ENCODE measurements at places on chromosomes 12 and 14.

- DNase-seq: no peak
Observed at GRCh38 chr14:100710826-100711462, 15.7 kb upstream of the DLK1 start.

DNA sequence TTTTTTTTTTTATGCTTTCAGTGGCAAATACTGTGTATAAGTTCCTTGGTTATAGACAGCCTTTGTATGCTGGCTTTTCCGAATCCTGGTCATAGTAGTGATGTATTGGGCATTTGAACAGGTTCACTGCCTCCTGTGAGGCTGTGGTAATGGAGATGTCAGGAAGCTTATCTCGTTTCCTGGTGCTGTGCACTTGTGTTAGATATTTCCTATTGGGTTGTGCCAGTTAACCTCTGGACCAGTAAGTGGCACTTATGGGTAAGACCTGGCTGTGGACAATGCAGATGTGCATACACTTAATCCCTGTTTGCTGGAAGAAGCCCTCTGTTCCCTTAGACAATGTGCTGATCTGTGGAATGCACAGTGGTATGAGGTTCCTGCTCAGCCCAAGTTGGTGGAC is 135.4 kb upstream of the KITLG start:
- DNase-seq: no peak

DNA sequence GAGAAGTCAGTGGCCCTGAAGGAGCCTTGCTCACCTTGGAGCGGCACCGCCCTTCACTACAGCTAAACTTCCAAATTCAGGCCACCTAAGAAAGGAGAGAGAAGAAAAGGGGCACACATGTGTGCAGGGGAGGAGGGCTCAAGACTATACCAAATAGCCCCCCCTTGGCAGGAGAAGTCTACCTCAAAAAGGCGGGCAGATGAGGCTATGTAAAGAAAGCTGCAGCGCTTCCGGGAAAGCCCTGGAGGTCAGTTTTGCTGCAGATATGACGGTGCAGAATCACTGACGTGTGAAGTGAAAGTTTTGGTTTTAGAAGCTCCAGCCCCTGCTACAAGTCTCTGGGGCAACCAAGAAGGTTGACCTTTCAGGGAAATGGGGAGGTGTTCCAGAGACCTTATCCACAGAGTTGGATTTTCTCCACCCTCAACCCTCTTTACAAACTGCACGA is 48.2 kb upstream of the PNMA1 start:
- no peak for DNase-seq

GRCh38 chr14:105212541-105213300 is 31.6 kb upstream of the NUDT14 start:
- no peak for DNase-seq

GRCh38 chr12:77786675-77787074 is 44.0 kb upstream of the NAV3 start:
- no peak for DNase-seq

- no peak for DNase-seq
Observed at GRCh38 chr12:19376691-19377090, 62.6 kb upstream of the AEBP2 start.

- DNase-seq: no peak
Observed at GRCh38 chr12:11688831-11689230, 39.4 kb downstream of the ETV6 start.

GRCh38 chr14:88951370-88951769 is 126.9 kb downstream of the TTC8 start:
- no peak for DNase-seq

DNA sequence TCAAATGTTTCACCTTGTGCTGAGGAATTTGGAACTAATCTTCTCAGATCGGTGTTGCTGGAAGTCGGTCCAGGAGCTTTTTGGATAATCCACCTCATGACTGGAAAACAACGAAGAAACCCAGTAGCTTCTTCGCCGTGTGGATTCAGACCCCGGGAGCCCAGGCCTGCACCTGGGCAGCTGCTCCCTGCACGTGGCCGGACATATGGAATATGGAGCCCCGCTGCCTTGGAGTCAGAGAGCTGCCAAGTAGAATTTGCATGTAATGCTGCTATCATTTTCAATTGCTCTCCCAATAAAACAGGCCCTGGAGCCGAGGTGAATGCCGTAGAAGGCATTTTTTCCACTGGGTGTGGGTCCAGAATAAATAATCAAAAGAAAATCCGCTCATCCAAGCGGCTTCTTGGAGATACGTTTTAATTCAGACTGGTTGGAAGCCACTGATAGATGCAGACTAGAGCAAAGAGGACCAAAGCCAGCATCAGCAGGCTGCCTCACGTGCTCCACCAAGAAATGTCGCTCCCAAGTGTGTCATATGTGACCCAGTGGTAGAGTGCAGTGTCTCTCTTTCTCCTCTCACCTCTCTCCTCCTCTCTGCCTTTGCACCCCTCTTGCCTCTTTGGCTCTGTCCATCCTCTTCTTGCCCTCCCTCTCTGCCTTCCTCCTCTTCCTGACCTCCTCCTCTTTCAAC is 115.3 kb downstream of the ZNF664 start:
- no peak for DNase-seq

- DNase-seq: no peak
Observed at GRCh38 chr14:31990183-31990857, 86.8 kb upstream of the ARHGAP5 start.

- no peak for DNase-seq
Observed at GRCh38 chr12:105805730-105806399, 332.9 kb downstream of the NUAK1 start.

DNA sequence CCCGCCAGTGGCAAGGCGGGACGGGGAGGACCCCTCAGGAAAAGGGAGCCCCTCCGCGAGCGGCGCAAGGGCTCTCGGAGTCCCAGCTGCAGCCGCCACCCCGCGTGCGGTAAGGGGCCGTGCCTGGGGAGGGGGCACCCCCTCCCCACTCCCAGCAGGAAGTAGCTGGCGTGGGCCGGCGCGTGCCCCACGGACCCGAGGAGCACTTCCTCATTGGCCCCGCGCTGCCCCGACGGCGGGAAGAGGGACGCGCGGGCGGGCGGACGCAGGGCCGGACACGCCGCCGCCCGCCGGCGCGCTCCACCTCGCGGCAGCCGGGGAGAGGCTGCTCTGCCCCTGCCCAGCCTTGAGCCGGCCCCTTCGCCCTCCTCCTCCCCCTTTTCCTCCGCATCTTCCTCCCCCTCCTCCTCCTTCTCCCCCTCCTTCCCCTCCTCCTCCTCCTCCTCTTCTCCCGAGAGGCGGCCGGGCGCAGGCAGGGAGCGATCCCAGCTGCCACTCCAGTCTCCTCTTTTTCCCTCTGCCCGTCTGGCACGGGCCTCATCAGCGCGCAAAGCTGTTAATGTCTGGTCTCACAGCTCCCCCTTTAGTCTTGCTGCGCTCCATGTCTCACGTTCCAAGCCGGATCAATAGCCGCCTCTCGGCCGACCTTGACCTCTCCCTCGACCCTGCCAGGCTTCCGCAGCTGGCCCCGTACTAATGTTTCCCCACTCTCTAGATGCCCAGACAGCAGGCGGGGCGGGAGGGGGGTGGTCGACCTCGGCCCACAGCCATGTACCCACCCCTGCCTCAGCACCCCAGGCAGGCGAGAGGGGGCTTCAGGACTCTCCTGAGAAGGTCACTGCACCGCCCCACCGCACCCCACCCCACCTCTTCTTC is 2.6 kb upstream of the BCL11B start:
- no peak for DNase-seq

- DNase-seq: no peak
Observed at GRCh38 chr12:53944907-53945847, 6.5 kb downstream of the HOXC13 start.

GRCh38 chr12:108547686-108548085 is 13.3 kb downstream of the SART3 start:
- no peak for DNase-seq

GRCh38 chr14:98914942-98915341 is 357.1 kb downstream of the BCL11B start:
- no peak for DNase-seq

- DNase-seq: no peak
Observed at GRCh38 chr12:112008918-112009317, 4.0 kb downstream of the TMEM116 start.

DNA sequence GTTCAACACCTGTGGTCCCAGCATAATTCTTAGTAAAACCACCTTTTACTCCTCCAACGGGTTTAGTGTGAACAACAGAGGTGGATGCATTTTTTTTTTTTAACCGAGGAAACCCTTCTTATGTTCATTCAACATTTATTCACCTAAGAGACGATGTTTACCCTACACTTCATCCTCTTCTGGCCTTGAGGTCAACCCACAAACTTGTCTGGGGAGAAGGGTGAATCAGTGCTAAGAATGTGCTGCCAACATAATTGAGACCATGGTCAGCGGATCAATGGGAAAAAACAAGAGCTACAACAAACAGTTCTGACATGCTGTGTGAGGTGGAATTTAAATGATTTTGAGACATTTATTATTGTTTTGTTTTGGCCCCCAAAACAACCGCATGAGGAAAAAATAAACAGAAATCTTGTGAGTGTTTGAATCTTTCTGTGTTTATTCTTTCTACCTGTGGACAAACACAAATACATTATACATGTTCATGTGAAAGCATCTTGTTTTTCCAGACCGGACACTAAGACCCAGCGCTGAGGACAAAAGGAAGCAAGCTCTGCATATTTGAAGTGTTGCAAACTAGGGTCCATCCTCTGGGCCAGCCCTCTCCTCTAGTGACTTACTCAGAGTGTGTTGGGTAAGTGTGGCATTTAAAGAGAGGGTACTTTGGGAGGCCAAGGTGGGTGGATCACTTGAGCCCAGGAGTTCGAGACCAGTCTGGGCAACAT is 5.1 kb upstream of the USP30 start:
- DNase-seq: no peak

DNA sequence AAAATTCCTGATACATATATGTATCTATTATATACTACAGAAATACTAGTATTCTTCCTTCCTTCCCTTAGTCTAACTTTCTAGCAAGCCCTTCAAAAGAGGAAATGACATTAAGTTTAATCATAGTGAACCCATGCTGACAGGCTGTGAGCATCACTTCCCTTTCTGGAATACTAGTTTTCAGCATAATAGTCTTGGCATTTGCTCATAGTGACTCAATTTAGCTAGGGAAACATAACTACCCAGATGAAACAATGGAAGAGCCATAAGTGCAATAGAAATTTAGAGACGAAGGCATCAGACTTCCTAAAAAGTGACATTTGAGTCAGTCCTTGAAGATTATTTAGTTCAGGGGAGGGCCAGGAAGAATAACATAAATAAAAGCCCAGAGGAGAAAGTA is 184.5 kb upstream of the CRY1 start:
- DNase-seq: no peak

GRCh38 chr12:49692851-49693250 is 14.4 kb downstream of the FMNL3 start:
- DNase-seq: no peak

- no peak for DNase-seq
Observed at GRCh38 chr12:8156845-8157244, at the start of gene ZNF705A. ZNF705A (plus strand) TSS chr12:8157015; CDS start chr12:8172626, 15,611 bp downstream.

- no peak for DNase-seq
Observed at GRCh38 chr14:75875958-75876357, 105.8 kb downstream of the TGFB3 start.

DNA sequence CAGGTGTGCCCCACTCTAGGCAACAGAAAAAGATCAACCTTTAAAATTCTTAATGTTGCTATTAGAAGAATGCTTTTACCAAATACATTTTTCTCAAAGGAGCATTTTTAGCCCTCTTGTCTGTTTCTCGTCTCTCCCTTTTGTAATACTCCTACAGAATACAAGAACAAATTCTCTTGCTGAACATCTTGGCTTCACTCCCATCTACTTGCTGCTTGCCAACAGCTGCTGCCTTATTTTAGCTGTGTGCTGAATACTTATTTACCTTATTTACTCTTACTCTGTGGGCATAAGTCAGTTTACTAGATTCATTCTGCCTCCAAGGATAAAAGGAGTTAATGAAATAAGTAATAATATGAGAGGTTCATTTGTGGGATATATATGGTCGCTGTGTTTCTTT is 70.8 kb downstream of the POLR3B start:
- no peak for DNase-seq

GRCh38 chr12:109617491-109617890 is 43.9 kb downstream of the MVK start:
- no peak for DNase-seq

DNA sequence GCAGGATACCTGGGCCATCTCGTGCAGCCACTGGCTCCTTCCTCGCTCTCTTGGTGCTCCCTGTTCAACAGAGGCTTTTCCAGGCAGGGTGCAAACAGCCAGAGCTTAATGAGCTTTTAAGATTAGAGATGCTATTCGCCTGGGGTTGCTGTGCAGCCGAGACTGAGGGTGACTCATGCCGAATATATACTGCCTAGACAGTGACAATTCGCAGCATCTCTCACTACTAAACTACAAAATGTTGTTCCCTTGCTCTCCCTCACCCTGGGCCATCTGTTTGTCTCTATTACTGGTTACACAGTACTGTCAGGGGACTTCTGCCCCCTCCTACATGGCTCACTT is 26.0 kb upstream of the TESC start:
- no peak for DNase-seq

- no peak for DNase-seq
Observed at GRCh38 chr12:52826611-52827498, 7.3 kb downstream of the KRT79 start.

DNA sequence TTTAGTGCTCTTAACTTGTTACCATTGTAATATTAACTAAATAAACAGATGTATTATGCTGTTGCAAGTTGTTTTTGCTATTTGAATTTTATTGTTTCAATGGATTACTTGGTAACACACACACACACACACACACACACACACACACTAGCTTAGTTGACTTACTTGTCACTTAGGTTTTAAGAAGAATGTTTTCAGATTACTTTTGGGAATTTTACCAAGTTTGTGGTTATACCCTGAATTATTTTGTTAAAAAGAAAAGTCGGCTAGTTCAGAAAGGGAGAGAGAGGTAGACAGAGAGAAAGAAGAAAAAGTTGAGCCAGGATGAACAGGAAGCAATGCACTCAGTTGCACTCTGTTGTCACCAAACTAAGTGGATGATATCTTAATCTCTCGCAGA is 5.3 kb downstream of the SSTR1 start:
- DNase-seq: no peak

DNA sequence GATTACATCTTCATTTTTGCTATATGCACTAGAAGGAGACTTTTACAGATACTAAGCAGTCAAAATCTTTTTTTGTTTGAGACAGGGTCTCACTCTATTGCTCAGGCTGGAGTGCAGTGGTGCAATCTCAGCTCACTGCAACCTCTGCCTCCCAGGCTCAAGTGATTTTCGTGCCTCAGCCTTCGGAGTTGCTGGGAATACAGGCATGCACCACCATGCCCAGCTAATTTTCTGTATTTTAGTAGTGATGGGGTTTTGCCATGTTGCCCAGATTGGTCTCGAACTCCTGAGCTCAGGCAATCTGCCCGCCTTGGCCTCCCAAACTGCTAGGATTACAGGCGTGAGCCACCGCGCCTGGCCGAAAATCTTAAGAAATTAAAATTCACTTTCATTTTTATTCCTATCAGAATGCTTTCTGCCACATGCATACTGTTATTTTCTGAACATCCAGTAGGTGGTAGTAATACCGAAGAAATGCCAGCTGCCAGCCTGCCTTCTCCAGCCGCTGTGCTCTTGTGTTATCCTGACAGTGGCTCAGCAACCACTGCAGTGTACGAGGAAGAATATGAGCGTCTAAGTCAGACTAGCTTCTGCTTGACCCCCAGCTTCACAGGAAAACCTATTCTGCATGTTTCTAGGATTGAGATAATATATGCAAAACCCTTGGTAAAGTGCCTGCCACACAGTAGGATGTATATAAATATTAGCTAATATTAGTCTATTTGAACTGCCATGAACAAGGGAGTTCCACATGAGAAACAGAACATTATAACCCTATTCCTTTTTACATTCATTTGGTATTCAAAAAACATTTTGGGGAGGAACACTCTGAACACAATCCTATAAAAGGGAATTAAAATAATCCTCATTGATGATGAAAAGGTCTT is 54.2 kb downstream of the RPAP3 start:
- no peak for DNase-seq

GRCh38 chr14:26939755-26940154 is 341.9 kb upstream of the NOVA1 start:
- DNase-seq: no peak
